ENCODE measurements at places on chromosomes 1 and 21. TPM values are rescaled to one million over a fixed set of nuclear protein-coding genes. Genes with fewer than 3 reads are reported as not detected.

PPM1J gene
- 7.7 TPM for total RNA-seq

UMODL1 gene
- total RNA-seq: not detected

AGT gene
- total RNA-seq: 0.07 TPM

LMX1A gene
- total RNA-seq: not detected

AP4B1 gene
- 12.3 TPM for total RNA-seq

CD53 gene
- total RNA-seq: not detected

TMEM81 gene
- 3.0 TPM for total RNA-seq
